Suppressor macrophage treated with lipopolysaccharide for 1 hour (primary cell): ENCODE measurements at places on chromosomes 7 and 10.

GRCh38 chr7:69189406-69189805 lies 408.9 kb upstream of the AUTS2 start:
- no peak for DNase-seq

DNA sequence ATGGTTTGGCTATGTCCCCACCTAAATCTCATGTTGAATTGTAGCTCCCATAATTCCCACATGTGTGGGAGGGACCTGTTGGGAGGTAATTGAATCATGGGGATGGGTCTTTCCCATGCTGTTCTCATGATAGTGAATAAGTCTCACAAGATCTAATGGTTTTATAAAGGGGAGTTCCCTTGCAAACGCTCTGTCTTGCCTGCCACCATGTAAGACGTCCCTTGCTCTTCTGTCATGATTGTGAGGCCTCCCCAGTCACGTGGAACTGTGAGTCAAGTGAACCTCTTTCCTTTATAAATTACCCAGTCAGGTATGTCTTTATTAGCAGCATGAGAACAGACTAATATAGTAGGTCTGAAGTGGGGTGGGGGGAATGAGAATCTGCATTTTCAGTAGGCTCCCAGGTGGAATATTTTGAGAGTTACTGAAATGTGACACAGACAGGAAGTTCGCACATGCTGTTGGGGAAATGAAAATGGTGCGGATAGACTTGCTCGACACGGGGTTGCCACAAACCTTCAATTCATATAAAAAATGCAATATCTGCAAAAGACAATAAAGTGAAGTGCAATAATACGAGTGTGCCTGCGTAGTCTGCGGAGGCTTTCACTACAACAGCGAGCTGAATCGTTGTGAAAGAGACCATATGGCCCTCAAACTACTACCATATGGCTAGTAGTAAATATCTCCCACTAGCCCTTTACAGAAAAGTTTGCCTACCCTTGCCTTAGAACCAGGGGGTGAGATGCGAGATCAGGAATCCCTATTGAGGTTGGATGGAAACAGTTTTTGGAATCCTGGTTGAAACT lies 166.1 kb downstream of the GRK5 start:
- DNase-seq, result peak; percentile 35

DNA sequence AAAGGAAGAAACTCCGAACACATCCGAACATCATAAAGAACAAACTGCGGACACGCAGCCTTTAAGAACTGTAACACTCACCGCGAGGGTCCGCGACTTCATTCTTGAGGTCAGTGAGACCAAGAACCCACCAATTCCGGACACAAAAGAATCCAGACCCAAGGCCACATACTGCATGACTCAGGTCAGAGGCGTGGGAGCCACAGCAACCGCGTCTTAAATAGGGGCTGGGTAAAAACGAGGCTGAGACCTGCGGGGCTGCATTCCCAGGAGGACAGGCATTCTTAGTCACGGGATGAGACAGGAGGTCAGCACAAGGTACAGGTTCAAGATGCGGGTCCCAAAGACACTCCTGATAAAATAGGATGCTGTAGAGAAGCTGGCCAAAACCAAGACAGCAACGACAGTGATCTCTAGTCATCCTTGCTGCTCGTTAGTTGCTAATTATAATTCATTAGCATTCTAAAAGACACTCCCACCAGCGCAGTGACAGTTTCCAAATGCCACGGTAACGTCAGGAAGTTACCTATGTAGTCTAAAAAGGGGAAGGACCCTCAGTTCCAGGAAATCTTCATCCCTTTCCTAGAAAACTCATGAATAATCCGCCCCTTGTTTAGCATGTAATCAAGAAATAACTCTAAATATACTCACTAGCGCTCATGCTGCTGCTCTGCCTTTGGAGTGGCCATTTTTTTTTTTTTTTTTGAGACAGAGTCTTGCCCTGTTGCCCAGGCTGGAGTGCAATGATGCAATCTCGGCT lies 19.3 kb downstream of the AP5Z1 start:
- DNase-seq, result no peak

DNA sequence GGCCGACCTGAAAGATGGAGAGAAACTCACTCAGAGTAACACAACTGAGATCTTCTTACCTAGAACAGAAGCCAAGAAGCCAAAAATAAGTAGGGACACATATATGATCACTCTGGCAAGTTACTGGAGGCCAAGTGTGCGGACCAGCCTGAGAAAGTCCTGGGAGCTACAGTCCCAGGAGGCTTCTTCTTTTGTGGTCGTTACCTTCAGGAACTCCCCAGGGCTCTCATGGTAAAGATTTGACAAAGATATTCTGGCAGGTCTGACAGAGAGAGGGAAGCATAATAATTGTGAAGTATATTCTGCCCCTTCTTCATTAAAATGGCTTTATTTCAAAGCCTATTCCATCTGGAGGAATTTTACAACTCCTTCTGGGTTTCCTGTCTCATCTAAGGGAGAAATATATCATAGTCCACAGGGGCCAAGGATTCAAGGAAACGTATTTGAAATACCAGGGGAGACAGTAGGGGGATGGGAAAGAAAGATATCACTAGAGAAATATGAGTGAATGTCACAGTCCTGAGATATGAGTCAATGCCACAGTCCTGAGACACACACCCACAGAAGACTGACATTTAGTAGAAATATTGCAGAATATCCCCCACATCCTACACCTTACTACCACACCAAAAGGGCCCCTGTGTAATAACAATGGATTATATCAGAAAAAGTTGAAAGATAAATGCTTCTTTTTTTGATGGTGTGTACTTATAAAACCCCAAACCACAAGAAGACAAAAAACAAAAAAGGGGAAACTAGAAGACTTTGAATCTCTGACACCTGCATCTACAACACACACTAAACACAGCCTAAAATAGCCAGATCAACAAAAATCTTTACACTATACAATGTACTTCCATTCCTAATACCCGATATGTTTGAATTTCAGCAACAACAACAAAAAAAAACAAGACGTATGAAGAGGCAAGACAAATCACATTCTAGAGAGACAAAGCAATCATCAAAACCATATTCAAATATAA lies 594.2 kb upstream of the NRG3 start:
- no peak for DNase-seq

DNA sequence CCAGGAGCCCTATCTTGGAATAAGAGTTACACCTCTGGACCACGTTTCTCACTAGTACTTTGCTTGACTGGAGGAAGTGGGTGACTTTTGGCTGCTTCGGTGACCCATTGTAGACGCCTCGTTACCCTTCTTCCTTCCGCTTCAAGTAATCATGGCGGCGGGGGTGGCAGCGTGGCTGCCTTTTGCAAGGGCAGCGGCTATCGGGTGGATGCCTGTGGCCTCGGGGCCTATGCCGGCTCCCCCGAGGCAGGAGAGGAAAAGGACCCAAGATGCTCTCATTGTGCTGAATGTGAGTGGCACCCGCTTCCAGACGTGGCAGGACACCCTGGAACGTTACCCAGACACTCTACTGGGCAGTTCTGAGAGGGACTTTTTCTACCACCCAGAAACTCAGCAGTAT lies 1.5 kb downstream of the KCND2 start:
- DNase-seq, result no peak

DNA sequence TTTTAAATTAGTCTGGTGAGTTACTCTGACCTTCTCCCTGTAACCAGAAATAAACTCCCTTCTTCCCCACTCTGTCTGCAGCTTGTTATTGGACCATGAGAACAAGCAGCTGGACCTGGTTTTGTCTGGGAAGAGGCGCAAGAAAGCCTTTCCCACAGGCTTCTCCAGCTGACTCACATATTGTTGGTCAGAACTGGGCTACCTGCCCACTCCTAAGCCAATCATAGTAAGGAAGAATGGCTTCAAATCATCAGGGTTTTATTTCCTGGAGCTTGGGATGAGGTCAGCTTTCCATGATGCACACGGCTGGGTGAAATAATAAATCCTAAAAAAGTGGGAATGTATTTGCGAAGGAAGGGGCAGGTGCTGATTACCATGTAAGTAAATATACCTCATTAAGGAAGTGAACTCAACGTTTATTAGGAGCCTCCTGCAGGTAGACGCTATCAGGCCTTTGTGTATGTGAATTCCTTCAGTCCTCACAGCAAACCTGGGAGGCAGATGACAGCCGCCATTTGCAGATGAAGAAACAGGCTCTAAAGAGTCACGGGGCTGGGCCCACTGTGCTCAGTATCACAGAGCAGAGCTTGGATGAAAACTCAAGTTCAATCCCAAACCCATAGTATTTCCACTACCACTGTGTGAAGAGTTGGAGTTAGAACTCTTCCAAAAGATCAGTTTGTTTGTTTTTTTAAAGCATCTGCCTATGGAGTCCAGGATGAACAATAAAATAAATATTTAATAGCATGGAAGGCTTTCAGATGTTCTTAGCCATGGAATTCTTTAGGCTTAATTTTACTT lies 32.8 kb downstream of the IL15RA start:
- DNase-seq, result peak; percentile 25

GRCh38 chr7:44273681-44274622 lies 51.4 kb downstream of the CAMK2B start:
- no peak for DNase-seq

DNA sequence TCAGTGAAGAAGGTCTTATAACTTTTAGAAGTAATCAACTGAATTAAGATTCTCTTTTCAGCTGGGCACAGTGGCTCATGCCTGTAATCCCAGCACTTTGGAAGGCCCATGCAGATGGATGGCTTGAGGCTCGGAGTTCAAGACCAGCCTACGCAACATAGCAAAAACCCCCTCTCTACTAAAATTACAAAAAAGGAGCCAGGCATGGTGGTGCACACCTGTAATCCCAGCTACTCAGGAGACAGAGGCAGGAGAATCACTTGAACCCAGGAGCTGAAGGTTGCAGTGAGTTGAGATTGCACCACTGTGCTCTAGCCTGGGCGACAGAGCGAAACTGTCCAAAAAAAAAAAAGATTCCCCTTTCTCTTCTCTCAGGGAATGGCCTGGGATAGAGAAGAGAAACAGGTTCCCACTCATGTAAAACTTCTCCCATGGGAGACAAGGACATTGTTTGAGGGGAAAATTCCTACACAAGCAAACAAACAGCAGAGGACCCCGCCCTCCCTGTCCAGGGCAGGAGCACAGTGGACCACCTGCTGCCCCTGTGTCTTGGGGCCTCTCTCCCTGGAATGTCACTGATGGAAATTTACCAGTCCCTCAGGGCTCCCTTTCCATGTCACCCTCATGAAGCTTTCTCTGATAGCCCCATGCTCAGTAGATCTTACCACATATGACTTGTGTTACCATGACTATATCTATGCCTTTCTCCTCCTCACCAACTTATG lies 5.6 kb downstream of the IL2RA start:
- no peak for DNase-seq

- no peak for DNase-seq
These were observed 18.9 kb downstream of the RBAK start for GRCh38 chr7:5064391-5065106.

DNA sequence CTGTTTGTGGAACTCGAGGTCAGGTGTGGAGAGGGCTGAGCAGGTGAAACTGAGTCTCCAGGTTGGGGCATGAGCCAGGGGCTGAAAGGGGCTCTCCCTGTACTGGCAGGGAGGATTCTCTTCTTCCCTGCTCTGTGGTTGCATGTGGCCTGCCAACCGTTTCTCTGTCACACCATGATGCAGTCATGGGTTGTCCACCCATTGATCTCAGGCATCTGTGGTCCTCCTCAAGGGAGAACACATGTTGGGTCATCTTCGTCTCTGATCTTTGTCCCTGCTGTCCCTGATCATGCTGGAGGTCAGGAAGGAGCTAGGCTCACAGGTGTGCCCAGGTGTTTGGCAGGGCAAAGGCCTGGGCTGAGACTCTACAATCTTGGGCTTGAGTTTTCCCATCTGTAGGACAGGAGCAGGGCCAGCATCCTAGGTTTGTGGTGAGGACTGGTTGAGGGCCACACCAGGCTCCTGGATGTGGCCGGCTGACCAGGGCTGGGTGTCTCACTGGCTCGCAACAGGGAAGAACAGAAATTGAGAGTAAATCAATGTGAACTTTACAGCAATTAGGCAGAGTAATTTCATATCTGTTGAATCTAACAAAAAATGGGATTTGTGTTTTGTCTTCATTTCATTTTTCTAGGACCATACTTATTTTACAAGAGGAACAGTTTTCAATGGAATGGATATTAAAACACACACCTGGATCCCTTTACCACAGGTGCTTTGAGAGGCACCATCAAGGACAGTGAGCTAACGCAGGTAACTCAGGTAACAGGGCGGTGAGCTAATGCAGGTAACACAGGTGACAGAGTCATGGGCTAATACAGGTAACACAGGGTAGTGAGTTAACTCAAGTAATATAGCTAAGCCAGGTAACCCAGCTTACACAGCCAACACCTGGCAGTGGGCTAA lies 58.5 kb upstream of the IGFBP3 start:
- no peak for DNase-seq

DNA sequence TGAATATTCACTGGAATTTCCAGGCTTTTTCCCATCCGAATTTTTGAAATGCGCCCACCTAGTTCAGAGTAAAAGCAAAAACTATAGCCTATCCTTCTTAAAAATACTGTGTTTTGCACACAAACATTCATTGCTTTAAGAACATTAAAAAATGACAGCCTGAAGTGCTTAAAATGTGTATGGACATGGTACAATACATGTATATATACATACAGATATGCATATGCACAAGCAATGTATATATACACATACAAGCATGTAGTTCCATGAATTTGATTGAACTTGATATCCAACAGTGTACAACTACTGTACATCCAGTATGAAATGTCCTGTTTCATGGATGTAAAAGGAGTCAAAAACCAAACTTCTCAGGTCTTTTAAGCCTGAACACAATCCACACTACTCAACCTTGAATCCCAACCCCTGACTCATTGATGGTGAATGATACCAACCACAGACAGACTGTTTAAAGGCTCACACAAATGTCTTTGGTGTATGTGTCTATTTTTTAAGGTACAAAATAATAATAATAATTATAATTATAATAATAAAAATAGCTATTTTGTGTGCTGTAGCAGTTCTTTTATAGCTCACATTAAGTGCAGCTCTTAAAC lies 14.8 kb downstream of the INHBA start:
- DNase-seq, result no peak

- DNase-seq, result no peak
These were observed 239.6 kb upstream of the SLC26A5 start for GRCh38 chr7:103685646-103686045.

DNA sequence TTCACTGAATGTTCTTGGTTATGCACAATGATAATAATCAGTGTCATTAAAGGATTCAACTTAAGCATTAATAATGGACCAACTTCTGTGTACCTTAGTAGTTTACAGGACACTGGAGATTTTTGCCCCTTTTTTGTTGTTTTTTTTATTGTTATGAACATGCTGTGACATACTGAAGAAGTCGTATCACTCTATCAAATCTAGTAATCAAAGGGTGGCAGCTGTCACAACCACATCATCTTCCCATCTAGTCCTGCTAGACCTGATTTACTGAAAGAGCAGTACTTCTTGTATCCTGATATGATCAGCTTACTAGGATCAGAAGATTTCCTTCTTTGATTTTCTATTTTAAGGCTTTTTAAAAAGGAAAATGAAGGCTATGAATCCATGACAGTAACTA lies 504.6 kb upstream of the CELF2 start:
- no peak for DNase-seq

GRCh38 chr10:101219139-101219945 lies 9.9 kb downstream of the LBX1 start:
- DNase-seq, result no peak

- DNase-seq, result no peak
These were observed 21.1 kb downstream of the ZNF282 start for GRCh38 chr7:149216402-149216801.

GRCh38 chr7:150823043-150823442 lies 22.5 kb downstream of the TMEM176A start:
- no peak for DNase-seq

GRCh38 chr10:113272511-113272910 lies 280.3 kb upstream of the HABP2 start:
- DNase-seq, result no peak
